ENCODE measurements at places on chromosomes 1 and 21. TPM values are rescaled to one million over a fixed set of nuclear protein-coding genes. Genes with fewer than 3 reads are reported as not detected.

- no peak for DNase-seq
These were observed 147.1 kb downstream of the NTPCR start for GRCh38 chr1:233097546-233097945.

Gene COL6A2
- polyA plus RNA-seq, result 676 TPM

- no peak for DNase-seq
These were observed 37.0 kb downstream of the F3 start for GRCh38 chr1:94504601-94505000.

DNA sequence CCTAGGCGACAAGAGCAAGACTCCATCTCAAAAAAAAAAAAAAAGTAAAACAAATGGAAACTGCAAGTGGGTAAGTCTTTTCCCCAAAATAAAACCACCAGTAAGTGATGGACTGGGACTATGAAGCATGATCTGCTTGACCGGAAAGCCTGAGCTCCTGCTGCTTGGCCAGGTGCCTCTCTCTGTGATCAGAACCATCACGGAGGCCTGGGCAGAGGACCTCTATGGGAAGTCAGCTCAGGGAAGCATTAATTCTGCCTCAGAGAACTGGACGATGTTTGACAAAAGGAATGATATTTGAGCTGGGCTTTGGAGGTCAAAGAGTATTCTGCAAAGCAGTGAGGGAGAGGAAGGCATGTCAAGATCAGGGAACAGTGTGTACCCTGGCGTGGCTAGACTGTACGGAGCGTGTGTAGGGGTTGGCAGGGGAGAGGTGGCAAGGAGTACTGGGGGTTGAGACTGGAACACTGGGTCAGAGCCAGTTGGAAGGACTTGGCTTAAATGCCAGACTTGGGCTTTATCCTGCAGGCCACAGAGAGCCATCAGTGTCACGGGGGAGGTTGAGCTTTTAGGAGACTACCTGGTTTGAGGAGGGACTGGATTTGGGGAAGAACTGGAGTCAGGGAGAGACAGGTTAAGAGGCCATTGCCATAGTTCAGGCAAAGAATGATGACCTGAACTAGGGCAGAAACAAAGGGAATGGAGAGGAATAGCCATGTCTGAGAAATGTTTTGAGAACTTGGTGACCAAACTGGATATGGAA is 16.4 kb downstream of the ATP1A2 start:
- DNase-seq, result no peak

DNA sequence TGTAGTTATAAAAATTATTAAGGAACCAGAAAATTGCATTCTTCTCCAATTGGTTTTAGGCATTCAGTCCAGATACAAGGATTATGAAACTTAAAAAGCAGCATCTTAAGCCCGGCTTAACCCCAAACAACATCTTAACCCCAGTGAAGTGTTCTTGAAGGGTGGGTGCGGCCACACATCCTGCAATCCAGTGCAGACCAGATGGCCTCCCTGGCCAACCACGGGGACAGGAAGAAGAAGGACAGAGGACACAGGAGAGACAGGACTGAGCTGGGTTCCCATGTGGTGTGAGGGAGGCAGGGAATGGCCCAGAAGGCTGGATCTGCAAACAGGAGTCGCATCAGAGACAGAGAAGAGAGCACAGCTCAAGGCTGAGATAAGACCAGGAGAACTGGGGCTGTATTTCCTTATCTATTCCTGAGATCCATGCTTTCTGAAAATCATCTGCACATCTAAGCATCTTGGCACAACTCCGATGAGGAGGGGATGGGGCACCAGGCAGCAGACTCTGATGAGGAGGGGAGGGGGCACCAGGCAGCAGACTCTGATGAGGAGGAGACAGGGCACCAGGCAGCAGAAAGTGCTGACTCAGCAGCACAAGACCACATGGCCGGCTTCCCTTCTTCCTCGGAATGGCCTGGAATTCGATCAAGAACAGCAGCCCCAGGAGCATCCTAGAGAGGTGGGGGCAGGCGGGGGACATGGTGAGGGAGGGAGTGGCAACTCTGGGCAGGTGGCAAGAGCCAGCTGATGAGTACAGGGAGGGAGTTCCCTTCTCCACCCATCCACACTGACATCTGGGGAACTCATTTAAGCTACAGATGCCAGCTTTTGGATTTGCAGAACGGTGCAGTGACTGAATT is 26.6 kb downstream of the ABCG1 start:
- DNase-seq, result no peak

Gene RCAN3
- 7.9 TPM for polyA plus RNA-seq

GRCh38 chr21:45448810-45449657 is 44.1 kb downstream of the COL18A1 start:
- DNase-seq, result no peak

DNA sequence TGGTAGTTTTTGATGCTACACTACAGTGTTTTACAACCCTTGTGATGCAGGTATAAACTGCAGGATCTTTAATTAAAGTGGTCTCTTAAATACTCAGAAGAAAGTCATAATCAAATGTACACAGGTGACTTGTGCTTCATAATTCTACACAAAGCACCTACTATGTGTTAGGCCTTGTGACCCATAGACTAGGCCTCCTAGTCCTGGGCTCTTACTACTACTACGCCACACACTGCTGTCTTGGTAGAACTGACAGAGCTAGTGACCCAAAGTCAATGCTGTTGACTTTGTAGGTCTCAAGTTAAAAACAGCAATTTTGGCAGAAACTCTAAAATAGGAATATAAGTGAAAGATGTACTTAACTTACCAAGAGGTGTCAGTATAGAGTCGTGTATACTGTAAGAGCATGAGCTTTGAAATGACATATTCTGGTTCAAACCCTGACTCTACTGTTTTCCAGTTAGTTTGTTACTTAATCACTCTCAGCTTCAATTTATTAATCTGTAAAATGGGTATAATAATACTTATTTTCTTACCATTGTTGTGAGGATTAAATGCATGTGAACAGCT is 48.6 kb upstream of the LMO4 start:
- peak; percentile 45 for DNase-seq

DNA sequence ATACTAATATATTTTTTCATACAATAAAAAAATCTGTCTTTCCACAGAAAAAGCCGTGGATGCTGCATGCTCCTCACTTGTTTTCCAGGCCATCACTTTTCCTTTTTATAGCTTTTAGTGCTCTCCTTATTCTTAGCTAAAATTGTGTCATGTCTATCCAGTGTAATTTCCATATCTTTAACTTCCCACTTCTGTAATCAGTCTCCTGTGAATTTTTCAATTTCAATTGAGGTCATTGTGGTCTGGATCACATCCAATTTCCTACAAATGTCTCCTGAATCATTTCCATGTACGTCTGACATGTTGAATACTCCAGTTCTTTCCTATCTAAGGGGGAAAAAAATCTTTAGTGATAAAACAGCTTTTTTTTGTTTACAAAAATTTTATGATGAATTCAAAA is 838.2 kb upstream of the B3GALT2 start:
- DNase-seq, result no peak

Gene LHX8
- polyA plus RNA-seq, result not detected

DNA sequence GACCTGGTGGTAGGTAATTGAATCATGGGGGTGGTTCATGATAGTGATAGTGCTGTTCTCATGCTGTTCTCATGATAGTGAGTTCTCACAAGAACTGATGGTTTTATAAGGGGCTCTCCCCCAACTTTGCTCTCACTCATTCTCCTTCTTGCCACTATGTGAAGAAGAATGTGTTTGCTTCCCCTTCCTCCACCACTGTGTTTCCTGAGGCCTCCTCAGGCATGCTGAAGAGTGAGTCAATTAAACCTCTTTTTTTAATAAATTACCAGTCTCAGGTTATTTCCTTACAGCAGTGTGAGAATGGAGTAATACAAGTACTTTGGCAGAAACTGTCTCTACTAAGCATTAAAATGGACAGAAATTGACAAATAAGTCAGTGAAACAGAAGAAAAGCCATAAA is 21.6 kb downstream of the RAB3GAP2 start:
- DNase-seq, result no peak
